Activated naive CD8-positive, alpha-beta T cell treated with anti-CD3 and anti-CD28 coated beads, Interleukin-2, amount 10 ng/mL, durations not matched to agents 7 days and 5 days (primary cell): ENCODE measurements at places on chromosomes 2 and 18. TPM values are rescaled to one million over a fixed set of nuclear protein-coding genes. Genes with fewer than 3 reads are reported as not detected.
A peak's percentile ranks its signal among the peaks of the same experiment; 100 is the strongest.

DNA sequence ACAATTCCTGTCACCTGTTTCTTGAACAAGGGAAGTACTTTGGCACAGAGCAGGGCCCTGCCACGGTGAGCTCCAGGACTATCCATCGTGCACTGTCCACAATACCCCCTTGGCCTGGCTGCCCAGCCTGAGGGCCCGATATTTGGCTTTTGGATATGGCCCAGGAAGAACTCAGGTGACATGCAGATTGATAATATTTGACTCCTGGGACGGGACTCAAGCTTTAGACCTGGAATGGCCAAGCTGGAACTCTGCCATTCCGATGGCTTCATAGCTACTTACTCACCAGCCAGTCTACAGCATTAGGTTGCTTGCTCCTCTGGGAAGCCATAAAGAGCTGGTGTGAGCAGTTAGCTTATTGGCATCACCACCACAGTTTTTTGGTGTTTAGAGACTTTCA, 26.6 kb downstream of the EML6 start:
- no peaks in the 10 kb centered on the region for H3K27me3 ChIP-seq
- DNase-seq = no peak
- no peak overlapping the region for H3K4me3 ChIP-seq
- H3K27ac ChIP-seq = no peak overlapping the region

- DNase-seq = no peak
- H3K4me3 ChIP-seq = no peak overlapping the region
- H3K36me3 ChIP-seq = no peaks in the 10 kb centered on the region
- no peaks in the 10 kb centered on the region for H3K4me1 ChIP-seq
- H3K27ac ChIP-seq = no peak overlapping the region
- H3K27me3 ChIP-seq = no peaks in the 10 kb centered on the region
Measured at GRCh38 chr2:83747141-83747540, 711.9 kb downstream of the SUCLG1 start.

- peak; percentile 65 for DNase-seq
- H3K4me1 ChIP-seq = peaks cover 38% of the 10 kb centered on the region
- peak overlapping the region; percentile 81 for H3K4me3 ChIP-seq
Measured at GRCh38 chr2:30266051-30266621, 34.8 kb downstream of the LBH start.

The CYB5A gene
- total RNA-seq = 30.9 TPM

DNA sequence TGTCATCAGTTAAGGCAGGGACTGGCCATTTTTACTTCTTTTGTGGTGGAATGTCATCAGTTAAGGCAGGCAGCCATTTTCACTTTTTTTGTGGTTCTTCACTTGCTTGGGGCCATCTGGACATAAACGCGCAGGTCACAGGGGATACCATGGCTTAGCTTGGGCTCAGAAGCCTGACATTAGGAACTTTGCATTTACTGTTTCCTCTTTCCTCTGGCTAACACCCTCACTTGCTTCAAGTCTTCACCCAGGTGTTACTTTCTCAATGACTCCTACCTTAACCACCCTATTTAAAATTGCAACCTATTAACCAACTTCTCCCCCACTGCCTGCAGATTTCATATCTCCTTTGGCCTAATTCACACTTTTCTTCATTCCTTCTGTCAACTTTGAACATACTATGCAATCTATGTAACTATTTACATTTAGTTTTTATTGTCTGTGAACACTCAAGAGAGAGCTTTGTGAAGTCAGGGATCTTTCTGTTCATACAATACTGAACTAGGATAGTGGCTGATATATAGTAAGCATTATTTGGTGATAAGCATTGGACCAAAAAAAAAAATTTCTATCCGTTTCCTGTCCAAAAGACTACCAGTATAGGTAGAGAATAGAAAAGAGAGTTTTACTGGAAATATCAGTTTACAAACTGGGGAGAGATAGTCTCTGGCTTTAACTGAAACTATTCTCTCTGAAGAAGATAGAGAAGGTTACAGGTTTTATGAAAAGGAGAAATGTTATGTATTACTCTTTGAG, 600.1 kb upstream of the ZNF804A start:
- no peak overlapping the region for H3K4me3 ChIP-seq
- no peak for DNase-seq
- H3K27ac ChIP-seq = no peak overlapping the region
- H3K4me1 ChIP-seq = no peaks in the 10 kb centered on the region

DNA sequence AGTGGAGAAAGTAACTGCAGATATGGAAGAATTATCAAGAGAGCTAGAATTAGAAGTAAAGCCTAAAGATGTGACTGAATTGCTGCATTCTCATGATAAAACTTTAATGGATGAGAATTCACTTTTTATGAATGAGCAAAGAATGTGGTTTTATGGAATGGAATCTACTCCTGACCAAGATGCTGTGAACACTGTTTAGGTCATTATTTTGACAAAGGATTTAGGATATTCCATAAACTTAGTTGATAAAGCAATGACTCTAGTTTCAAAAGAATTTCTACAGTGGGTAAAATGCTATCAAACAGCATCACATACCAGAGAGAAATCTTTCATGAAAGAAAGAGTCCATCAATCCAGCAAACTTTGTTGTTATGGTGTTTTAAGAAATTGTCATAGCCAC, 1317.7 kb upstream of the ACVR2A start:
- no peak overlapping the region for H3K27ac ChIP-seq
- H3K27me3 ChIP-seq = no peaks in the 10 kb centered on the region
- no peak overlapping the region for H3K4me3 ChIP-seq
- H3K36me3 ChIP-seq = no peaks in the 10 kb centered on the region
- no peaks in the 10 kb centered on the region for H3K4me1 ChIP-seq

DNA sequence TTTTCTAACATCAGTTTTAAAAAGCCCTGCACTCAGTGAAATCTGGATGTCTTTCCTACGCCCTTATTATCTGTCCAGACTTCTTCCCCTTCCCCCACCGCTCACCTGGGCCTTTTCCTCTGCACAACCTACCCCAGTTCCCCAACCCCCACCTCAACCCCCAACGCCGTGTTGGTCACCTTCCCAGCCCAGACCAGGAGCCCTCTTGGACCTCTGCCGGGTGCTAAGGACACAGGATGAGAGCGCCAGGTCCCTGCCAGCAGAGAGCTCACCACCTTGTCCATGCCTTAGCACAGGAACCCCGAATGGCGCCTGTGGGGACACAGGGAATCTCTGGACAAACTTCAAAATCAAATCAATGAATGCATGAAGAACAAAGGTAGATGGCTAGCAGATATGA, 966 bp upstream of the RBM43 start:
- peaks cover 25% of the 10 kb centered on the region for H3K4me1 ChIP-seq
- H3K36me3 ChIP-seq = peaks cover 15% of the 10 kb centered on the region
- no peak for DNase-seq

- peak overlapping the region; percentile 3 for H3K27ac ChIP-seq
- H3K4me1 ChIP-seq = peaks cover 50% of the 10 kb centered on the region
- H3K27me3 ChIP-seq = no peaks in the 10 kb centered on the region
Measured at GRCh38 chr2:197184959-197185586, 125.5 kb downstream of the ANKRD44 start.

DNA sequence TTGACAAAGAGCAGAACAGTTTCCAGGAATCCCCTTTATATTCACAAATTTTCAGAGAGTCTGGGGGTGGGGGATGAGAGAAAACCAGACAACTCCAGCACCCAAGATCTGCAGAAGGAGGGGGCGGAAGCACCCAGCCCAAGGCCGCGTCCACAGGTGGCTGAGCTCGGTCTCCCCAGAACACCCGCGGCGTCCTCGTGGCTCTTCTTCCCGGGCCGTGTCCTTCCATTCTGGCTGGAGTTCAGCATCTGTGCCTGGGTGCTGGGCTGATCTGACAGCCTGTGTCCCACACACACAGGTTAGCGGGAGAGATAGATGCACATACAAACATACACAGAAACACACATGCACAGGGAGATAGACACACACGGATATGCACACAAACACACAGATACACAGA, 455.8 kb upstream of the SALL3 start:
- DNase-seq = no peak
- no peaks in the 10 kb centered on the region for H3K36me3 ChIP-seq
- H3K4me3 ChIP-seq = no peak overlapping the region
- no peaks in the 10 kb centered on the region for H3K4me1 ChIP-seq
- H3K27me3 ChIP-seq = no peaks in the 10 kb centered on the region

DNA sequence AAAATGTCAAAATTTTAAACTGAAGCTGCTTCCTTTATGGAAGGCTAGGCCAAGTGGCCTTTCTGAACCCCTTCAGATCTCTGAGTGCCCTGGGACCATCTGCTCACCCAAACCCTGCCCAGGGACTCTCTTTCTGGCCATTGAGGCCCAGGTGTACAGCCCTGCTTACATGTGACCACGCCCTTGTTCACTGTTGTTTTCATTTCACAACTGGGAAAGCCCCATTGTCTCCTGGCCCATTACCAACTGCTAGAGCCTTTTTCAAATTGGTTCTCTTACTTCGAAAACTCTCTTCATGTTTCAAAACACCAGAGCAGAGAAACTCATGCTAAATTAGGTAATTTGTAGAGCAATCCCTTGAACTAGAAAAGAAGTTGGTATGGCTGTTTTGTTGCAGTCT, 219.5 kb upstream of the TANK start:
- no peak overlapping the region for H3K27ac ChIP-seq
- H3K27me3 ChIP-seq = peaks cover 4% of the 10 kb centered on the region
- no peaks in the 10 kb centered on the region for H3K36me3 ChIP-seq
- no peak overlapping the region for H3K4me3 ChIP-seq
- peaks cover 2% of the 10 kb centered on the region for H3K4me1 ChIP-seq
- DNase-seq = no peak

The SP140 gene
- 58.7 TPM for total RNA-seq

- no peak overlapping the region for H3K4me3 ChIP-seq
- H3K36me3 ChIP-seq = no peaks in the 10 kb centered on the region
- no peak for DNase-seq
- peaks cover 74% of the 10 kb centered on the region for H3K27me3 ChIP-seq
- no peak overlapping the region for H3K27ac ChIP-seq
Measured at GRCh38 chr2:176642074-176642473, 372.8 kb downstream of the MTX2 start.

DNA sequence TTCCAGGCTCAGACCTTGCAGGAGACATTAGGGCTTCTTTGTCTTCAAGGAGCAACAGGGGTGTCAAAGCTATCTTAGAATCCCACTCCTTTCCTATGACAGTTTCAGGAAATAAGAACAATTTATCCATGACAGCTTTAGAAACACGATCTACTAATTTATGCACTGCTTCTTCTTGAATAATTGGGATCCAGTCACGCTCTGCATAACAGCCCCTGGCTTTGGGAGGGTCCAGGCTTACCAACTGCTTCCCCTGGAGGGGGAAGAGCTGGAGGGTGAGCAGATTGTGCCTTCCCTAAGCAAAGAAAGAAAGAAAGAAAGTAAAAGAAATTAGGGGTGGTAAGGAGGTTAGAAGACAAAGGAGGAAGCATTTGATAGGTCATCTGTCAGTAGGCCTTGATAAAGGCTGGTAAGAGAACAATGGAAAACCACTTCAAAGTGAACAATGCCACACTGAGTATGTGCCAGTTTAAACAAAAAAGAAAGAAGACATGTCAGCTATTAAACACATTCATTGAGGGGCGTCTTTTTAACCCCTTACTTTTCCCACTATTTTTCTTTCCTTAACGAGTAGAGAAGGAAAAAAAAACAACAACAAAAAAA, 327.6 kb downstream of the DCC start:
- H3K4me3 ChIP-seq = no peak overlapping the region
- no peaks in the 10 kb centered on the region for H3K36me3 ChIP-seq
- H3K27me3 ChIP-seq = no peaks in the 10 kb centered on the region
- no peaks in the 10 kb centered on the region for H3K4me1 ChIP-seq
- no peak overlapping the region for H3K27ac ChIP-seq

DNA sequence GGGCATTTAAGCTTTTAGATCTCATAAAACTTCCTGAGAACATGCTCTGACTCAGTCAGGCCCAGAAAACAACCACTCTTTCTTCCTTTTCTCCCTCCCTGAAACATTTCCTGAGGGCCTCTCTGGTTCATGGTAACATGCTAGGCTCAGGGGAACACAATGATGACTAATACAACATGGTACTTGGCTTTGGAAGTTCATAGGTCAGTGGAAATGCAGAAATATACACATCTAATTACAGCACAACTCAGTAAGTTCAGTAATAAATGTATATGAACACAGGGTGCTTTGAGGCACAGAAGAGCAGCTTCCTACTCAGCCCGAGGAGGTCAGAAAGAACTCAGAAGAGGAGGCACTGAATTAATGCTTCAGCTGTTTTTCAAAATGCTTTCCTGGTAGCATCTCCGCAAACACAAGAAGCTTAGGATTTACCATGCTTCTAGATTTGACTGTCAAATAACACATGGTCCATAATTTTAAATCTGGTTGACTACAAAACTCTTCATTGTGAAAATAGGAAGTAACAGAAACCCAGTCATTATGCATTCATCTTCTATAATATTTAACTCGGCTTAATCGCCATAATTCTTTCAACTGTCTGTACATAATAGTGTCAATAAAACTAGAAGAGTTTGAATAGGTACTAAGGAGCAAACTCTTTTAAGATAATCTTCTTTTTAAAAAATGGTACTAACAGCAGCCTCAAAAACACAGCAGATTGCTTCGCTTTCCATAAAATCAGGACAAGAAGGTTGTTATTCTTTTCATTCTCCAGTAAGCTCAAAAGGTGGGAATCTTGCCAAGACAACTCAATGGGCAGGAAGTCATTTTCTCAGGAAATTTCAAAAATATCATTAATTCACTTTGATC, 251.3 kb downstream of the DLGAP1 start:
- no peaks in the 10 kb centered on the region for H3K36me3 ChIP-seq
- H3K27ac ChIP-seq = no peak overlapping the region
- H3K4me3 ChIP-seq = no peak overlapping the region
- no peak for DNase-seq
- no peaks in the 10 kb centered on the region for H3K27me3 ChIP-seq
- H3K4me1 ChIP-seq = no peaks in the 10 kb centered on the region

The CHRND gene
- not detected for total RNA-seq

The PLB1 gene
- 0.30 TPM for total RNA-seq

DNA sequence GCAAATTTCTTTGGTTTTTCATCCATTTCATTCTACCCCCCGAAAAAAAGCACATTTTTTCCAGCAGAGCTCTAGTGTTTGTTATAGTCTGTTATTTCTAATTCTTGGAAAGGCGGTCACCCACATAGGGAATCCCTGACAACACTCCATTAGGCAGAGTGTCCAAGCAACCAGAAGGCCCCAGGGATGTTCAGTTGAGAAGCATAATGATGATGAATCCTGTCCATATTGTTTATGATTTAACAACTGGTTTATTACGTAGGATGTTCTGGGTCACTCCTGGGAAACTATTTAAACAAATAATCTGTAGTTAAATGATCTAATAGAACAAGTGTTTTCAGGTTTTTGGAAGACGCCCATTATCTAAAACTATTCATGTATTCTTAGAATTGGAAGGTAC, 388.7 kb downstream of the TNS1 start:
- no peak for DNase-seq
- H3K27me3 ChIP-seq = no peaks in the 10 kb centered on the region
- no peak overlapping the region for H3K4me3 ChIP-seq
- H3K4me1 ChIP-seq = peaks cover 24% of the 10 kb centered on the region
- H3K27ac ChIP-seq = no peak overlapping the region

GRCh38 chr2:95012881-95013550, 12.5 kb upstream of the MAL start:
- peaks cover 4% of the 10 kb centered on the region for H3K27me3 ChIP-seq
- H3K36me3 ChIP-seq = no peaks in the 10 kb centered on the region
- H3K27ac ChIP-seq = peak overlapping the region; percentile 17
- H3K4me3 ChIP-seq = peak overlapping the region; percentile 6

GRCh38 chr2:118835746-118836410, 11.6 kb downstream of the EN1 start:
- no peaks in the 10 kb centered on the region for H3K36me3 ChIP-seq
- peak overlapping the region; percentile 45 for H3K4me3 ChIP-seq
- DNase-seq = no peak
- no peaks in the 10 kb centered on the region for H3K4me1 ChIP-seq
- peak overlapping the region; percentile 17 for H3K27ac ChIP-seq
- H3K27me3 ChIP-seq = peaks cover 88% of the 10 kb centered on the region

- no peaks in the 10 kb centered on the region for H3K36me3 ChIP-seq
- peaks cover 4% of the 10 kb centered on the region for H3K4me1 ChIP-seq
- no peak for DNase-seq
- peaks cover 26% of the 10 kb centered on the region for H3K27me3 ChIP-seq
- no peak overlapping the region for H3K27ac ChIP-seq
Measured at GRCh38 chr2:85189606-85190270, 56.5 kb downstream of the TCF7L1 start.
